ENCODE measurements at places on chromosomes 4 and X.
A peak's percentile ranks its signal among the peaks of the same experiment; 100 is the strongest.

DNA sequence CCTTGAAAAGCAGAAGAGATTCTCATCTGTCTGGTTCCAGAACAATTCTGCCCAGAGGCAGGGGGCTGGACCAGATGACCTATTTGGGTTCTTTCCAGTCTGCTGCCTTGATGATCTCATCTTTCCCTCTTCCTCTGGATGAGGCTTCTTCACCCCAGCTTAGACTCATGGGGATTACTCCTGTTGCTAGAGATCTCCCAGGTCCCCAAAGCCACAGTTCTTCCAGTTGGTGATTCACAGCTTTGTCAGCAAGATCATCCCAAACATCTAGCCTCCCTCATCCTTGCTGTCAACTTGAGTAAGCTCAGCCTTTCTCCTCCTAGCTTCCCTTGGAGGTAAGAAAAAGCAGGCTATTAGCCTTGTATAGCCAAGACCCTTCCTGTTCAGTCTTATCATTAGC is 64.2 kb upstream of the PJA1 start:
- DNase-seq, result no peak

- no peak for DNase-seq
These were observed 390.7 kb upstream of the ADGRL3 start for GRCh38 chr4:60809486-60809800.

GRCh38 chrX:51641421-51642021 is 22.8 kb upstream of the CENPVL3 start:
- peak; percentile 41 for DNase-seq

- DNase-seq, result no peak
These were observed 43.9 kb downstream of the ZNF280C start for GRCh38 chrX:130224810-130225209.

GRCh38 chrX:41604177-41604576 is 84.6 kb upstream of the GPR34 start:
- no peak for DNase-seq

DNA sequence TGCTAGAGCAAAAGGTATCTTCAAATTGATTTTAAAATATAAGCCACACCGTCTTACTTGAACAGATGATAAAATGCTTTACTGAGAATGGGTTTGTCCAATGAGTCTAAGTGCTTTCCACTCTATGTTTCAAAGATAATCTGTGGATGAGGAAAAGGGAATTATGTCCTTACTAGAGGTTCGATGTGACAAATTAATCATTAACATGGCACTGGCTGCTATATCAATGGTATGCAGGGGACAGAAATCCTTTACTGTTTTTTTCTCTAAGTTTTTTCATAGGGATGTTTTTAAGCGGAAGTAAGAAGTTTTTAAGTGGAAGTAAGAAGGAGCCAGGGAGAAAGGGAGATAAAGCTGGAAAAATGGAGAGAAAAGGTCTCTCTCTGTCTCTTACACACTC is 38.0 kb downstream of the MID1IP1 start:
- DNase-seq, result no peak

DNA sequence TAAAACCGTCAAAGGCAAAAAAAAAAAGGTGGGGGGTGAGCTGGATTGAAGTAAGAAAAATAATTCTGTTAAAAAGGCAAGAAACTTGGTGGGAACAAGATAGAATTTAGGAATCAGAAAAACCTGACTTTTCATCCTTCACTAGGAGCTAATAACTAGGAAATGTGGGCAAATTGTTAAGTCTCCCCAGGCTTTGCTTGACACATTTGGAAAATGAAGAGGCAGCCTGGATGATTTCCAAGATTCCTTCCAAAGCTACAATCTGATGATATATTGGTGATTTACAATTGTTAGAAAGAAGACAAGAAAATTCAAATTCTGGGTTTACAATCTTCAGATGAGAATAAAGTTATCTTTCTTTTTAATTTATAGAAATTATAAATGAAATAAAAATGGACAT is 1062.5 kb downstream of the ADGRL3 start:
- DNase-seq, result no peak

DNA sequence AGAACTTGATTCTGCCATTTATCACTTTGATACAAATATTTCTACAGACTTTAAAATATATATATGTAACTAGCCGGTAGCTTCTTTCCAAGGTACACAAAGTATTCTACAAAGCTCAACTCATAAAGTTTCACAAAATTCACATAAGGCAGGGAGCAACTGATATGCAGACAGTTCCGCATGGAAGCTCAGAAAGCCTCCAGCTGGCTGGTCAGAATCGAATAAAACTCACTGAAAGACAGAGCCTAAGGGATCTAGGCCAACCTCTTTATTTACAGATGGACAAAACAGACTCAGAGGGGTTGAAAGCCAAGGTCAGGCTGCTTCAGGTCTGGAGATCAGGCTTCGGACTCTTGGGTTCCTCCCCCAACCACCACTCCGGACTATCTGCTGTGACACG is 130.2 kb downstream of the DCTD start:
- DNase-seq, result no peak

- peak; percentile 82 for DNase-seq
These were observed at the start of gene SLC25A43 for GRCh38 chrX:119398974-119399771. Gene SLC25A43, plus strand, starts transcription at chrX:119399336. Its CDS starts 68 bp downstream, at chrX:119399404.

DNA sequence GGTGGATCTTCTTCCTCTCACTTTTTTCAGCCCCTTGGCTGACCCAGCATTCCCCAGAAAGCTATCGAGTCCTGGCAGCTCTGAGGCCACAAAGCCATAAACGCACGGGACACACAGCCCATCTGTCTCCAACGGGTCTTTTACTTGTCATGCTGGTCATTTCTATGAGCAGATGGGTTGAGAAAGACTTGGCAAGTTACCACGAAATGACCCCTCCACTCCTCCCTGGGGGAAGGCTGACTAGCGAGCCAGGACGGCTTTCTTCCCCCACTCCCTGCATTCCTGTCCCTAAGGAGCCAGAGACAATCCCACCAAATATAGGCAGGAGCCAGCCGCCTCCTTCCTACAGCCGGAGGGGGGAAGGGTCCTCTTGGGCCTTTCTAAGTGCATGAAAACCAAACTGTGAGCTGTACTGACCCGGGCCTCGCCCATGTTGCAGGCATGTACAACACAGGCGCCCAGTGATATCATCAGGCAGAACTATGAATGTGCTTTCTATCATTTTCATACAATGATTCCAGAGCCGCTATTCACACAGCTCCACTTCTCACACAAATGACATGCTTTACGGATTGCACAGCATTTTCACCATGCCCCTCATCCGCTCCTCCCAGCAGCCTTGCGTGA is 28.6 kb downstream of the AFAP1 start:
- no peak for DNase-seq

DNA sequence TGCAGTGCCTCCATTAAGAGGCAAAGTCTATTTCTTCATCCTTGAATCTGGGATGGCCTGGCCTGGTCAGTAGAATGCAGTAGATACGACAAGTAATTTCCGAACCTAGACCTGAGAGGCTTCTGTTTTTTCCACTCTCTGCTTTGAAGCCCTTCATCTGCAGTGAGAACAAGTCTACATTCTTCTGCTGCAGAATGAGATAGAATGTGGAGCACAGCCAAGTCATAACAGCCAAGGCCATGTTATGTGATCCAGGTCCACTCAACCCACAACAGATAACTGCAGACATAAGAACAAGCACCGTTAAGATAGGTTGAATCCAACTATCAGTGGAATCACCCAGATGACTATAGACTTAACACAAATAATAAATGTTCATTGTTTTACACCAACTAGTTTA is 1297.7 kb downstream of the C4orf33 start:
- DNase-seq, result no peak

- DNase-seq, result no peak
These were observed 66.3 kb upstream of the FTHL17 start for GRCh38 chrX:31138124-31138523.

DNA sequence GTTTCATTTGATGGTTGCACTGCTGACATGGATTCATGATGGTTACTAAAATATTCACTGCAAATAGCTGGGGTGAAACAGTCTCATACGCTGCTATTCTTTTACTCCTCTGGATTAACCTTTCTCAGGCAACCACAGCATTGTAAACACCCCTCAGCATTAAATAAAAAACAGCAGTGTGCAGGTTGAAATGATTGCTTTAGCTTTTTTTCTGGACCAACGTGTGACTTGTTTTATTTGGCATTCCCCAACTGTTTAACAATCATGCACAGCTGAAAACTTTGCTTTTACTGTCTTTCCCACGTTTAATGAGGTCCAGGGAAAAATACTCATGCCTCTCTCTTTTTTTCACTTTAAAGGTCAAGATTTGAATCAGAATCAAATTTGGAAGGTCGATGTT is 490.8 kb downstream of the RAPGEF2 start:
- DNase-seq, result no peak

- no peak for DNase-seq
These were observed 26.4 kb upstream of the TRIM2 start for GRCh38 chr4:153177841-153178240.

GRCh38 chrX:115531818-115532403 is 29.1 kb upstream of the PLS3 start:
- no peak for DNase-seq

GRCh38 chr4:158300012-158300411 is 89.7 kb downstream of the TMEM144 start:
- DNase-seq, result no peak

DNA sequence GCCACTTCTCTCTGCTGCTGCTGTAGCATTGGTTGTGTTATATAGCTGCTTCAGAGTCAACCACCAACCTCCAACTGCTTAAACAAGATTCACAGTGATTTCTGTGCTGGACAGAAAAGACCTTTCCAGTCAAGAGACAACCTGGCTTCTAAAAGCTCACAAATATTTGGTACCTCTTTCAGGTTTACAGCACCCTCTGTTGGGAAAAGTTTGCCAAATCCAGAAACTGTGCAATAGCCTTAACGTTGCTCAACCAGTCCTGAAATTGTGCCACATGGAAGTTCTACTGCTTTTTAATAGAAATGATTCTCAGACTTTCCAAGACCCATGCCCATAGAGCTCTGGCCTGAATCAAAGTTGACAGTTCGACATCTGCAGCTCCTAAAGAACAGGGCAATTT is 842.1 kb upstream of the HTR2C start:
- no peak for DNase-seq

GRCh38 chr4:127975121-127975770 is 10.0 kb downstream of the ABHD18 start:
- no peak for DNase-seq

- no peak for DNase-seq
These were observed 57.1 kb upstream of the USP38 start for GRCh38 chr4:143127621-143128020.

DNA sequence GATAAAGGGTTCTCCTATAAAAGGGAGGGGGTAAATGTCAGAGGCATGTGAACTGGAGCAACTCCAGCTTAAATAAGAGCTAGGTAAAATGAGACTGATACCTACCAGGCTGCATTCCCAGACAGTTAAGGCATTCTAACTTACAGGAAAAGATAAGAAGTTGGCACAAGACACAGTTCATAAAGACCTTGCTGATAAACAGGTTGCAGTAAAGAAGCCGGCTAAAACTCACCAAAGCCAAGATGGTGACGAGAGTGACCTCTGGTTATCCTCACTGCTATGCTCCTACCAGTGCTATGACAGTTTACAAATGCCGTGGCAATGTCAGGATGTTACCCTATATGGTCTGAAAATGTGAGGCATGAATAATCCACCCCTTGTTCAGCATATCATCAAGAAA is 13.1 kb upstream of the SULT1B1 start:
- no peak for DNase-seq

DNA sequence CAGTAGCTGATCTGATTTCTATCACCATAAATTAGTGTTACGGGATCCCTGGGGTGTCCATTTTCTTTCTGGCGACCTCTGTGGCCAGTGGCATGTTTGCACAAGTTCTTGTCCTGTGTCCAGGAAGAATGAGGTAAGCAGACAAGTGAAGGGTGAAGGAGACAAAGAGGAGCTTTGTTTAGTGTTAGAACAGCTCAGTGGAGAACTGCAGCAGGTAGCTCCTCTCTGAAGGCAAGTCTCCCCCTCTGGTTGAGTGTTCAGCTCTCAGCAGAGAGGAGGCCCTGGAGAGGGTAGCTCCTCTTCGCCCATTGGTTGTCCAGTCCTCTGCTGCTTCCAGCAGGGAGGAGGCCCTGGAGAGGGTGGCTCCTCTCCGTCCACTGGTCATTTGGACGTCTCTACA is 47.2 kb downstream of the DMP1 start:
- DNase-seq, result no peak

DNA sequence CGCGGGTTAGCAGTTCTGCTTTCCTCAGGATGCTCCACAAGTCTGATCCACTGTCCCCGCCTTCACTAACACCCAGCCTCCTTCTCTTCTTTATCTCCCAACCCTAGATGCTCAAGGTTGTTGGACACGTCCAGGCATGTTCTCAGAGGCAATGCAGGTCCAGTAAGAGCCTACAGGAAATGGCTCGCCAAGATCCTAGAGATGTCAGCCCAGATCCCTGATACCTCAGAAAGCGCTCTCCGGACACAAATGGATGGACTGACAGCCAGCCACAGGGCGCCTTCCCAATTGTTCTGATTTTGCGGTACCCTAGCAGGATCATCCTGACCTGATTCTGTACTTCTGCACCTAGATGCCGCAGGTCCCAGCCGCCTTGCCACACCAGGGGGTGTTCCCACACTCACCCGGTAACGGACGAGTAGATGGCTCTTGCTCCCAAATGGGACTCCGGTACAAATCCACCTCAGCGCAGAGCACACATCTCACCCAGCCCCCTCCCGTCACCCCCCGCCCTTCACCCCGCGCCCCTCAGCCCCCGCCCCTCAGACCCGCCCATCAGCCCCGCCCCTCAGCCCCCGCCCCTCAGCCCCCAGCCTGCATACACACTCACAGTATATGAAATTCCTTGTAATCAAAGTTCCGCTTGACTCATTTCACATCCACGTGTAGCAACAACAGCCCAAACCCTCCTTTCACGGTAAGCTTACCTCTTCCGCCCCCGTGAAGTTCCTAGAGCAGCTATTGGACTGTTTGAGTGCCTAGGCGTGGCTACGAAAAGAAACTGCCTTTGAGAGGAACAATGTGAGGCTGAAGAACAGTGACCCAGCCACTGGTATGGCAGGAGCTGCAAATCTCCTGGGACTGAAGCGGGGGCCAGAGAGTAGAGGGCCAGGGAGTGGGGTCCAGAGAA is at the start of gene EDA2R:
Gene EDA2R, minus strand, starts transcription at position 488 of the 910 bp plus-strand sequence. CDS start 23,058 bp downstream, outside the sequence.
- peak; percentile 68 for DNase-seq

DNA sequence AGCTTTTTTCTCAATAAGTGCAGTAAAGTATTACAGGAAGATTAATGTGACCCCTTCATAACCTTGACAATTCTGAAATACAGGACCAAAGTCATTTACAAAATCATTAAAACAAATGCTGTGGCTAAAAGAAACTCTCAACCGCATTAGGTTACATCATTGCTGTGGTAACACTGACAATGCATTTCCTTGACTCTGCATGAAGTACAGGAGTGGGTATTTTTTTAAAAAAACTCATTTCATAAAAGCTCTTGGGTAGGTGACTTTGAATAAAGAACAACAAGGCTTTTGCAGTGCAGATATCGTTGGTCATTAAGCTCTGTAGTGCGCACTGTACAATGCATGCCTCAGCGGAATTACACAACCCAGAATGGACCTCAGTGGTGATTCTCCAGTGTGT is 23.4 kb upstream of the XK start:
- no peak for DNase-seq

DNA sequence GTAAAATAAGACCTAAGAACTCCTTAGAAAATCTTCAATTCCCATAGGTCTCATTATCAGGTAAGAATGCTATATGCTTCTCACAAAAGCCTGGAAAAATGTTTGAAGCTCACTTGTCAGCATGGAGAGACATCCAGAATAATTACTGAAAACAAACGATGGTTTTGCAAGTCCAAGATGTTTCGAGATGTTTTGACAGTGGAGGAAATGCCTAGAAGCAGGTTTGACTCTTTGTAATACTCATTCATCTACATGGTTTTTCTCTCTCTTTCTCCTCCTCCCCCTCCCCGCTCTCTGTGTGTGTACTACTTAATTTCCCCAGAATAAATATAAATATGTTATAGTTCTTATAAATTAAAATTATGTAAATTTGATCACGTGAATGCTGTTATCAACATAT is 131.9 kb upstream of the NR3C2 start:
- DNase-seq, result no peak

- no peak for DNase-seq
These were observed 4.4 kb upstream of the PRDM8 start for GRCh38 chr4:80192937-80193336.
